ENCODE measurements at places on chromosomes 3 and 15.

- DNase-seq, result no peak
These were observed 396.7 kb downstream of the FOXP1 start for GRCh38 chr3:71186801-71187200.

- no peak for DNase-seq
These were observed 71.6 kb downstream of the KY start for GRCh38 chr3:134579141-134579665.

- no peak for DNase-seq
These were observed 89.3 kb downstream of the CHD2 start for GRCh38 chr15:92989470-92989869.

DNA sequence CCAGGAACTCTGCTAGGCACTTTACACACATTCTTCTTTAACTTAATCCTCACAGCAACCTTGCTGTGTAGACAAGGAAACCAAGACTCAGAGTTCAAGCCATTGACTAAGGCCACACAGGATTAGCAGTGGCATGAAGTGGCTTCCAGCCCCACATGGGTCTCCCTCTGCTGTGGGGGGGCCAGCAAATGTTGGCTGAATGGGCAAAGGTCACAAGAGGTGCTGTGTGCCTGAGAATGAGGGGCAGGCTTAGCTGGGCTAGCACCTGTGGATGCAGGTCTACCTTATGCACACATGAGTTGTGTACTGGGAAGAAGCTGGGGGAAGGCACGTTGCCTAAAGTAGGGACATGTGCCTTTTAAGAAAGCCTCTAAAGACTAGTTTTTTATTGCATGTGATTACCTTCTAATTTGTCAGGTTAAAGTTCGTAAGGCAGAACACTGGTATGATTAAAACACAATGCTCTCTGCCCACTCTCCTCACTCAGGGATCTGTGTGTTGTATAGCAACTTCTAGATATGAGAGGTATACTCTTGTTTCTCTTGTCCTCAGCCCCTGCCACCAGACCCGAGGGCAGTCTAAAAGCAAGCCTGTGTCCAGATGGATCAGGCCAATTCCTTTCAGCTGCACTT lies 10.9 kb downstream of the BAHD1 start:
- DNase-seq, result no peak

DNA sequence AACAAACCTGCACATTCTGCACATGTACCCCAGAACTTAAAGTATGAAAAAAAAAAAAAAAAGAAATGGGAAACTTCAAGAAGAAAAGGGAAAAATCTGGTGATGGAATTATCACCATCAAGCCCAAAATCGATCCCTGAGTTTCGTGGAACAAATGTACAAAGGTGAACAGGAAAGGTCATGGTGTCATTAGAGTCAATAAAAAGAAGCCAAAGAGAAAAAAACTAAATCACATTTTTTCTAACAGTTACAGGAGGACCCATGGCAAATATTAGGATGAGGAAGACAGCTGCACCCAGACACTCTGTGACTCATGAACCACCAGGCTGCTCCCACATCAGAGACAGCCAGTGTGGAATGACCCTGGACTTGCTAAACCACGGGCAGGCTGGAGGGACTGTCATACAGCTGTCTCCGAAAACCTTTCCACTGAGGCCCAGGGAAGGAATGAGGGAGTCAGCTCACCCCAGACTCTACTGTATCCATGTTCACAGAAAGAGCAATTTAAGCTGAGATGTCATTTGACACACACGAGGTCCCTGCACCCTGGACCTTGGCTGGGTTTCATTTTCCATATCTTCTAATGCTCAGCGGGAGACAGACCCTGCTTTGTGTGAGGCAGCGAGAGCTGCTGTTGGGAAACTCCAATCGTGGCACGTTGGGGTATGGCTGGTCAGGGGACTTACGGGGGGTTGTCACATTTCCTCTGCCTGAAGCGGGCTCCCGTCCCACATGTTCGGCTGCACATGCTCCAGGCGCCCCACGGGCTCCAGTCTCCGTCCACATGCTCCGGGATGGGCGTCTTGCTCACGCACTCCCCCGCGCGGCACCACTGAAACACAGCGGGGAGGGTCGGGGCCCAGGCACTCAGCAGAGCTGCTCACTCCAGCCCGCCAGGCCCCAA lies 210.2 kb downstream of the ADAMTS17 start:
- DNase-seq, result no peak

GRCh38 chr3:20558161-20558560 lies 372.2 kb upstream of the SGO1 start:
- no peak for DNase-seq

DNA sequence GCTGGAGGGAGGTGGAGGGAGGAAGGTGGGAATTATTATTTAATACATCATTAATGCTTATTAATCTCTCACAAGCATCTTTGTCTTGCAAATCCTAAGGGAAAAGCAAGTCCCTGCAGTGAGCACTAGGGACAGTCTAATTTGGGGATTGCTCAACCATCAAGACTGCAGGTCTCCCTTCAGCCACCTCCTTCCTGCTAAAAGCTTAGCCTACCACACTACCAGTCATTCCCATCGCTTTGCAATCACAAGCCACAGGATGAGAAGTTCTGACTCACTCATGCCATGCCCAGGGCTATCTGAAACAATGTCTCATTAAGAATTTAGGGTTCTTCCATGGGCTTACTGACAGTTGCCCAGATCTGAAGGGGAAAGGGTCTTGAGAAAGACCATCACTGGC lies 51.0 kb upstream of the EIF1B start:
- no peak for DNase-seq

GRCh38 chr3:190076601-190077394 lies 43.9 kb downstream of the P3H2 start:
- no peak for DNase-seq

- no peak for DNase-seq
These were observed 21.9 kb downstream of the OSTN start for GRCh38 chr3:191220908-191221307.

GRCh38 chr3:100913870-100914648 lies 79.2 kb downstream of the ABI3BP start:
- DNase-seq, result no peak

- no peak for DNase-seq
These were observed 1.1 kb upstream of the WWTR1 start for GRCh38 chr3:149658744-149659497.

DNA sequence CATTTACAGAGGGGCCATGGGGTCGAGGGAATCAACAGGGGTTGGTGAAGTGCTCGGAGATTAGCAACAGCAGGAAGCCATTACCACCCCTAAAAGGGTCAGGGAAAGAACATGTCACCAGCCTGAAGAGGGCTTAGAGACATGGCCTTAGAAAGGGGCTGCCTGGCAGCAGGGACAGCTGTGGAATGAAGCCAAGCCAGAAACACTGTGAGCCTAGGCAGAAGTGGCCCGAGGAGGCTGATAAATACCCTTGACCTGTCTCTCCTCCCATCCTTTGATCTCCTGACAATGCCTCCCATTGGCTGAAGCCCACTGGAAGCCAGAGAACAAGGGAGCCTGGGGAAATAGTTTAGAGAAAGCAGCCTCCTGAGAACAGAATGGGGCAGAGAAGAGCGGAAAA lies 31.4 kb downstream of the GPD1L start:
- DNase-seq, result no peak

DNA sequence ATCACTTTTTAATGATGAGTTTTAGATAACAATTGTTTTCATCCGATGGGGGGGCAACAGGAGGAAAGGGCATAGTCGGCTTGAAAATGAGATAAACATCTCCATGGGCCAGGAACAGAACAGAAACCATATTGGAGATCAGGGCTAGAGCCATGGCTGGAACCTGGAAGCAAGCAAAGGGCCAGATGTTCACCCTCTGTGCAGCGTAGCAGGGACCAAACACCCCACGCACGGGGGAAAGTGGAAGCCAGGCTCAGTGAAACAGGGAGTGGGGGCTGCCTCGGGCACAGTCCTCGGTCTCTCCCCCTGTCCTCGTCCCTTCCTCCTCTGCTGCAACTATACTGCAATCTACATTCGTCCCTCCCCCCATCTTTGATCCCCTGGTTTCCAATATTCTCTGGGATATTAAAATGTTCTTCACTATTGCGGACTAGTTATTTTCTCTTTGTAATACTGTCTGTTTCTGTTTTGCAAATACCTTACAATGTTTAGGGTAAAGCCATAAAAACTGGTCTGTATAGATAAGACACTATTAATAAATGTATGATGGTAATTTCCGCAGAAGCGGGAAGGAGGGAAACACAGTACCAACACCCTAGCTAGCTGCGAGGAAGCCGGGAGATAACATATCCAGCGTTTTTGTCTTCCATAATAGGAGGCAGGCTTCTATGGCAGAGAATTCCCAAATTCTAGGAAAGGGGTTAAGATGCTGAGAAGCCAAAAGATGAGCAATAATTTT lies 121.5 kb downstream of the XXYLT1 start:
- DNase-seq, result no peak

DNA sequence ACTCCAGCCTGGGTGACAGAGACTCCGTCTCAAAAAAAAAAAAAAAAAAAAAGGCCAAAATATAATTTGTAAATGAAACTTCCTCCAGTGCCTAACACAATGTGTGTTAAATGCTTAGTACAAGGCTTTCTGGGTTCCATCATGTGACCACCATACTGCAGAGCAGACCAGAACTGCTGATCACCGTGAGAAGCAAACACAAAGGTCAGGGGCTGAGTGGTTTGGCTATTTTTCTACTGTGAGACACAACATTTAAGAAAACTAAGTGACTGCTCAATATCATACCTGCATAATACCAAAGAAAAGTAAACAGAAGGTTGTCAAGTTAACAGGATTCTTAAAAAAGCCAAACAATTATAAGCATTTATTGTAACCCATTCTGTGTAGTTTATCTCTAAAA lies 13.2 kb downstream of the ABCC5 start:
- DNase-seq, result no peak

Data from activated gamma-delta T cell (primary cell).